NCI-H345 (cell line): ENCODE measurements at places on chromosomes 1 and 21.

- no peak for DNase-seq
These were observed 17.4 kb downstream of the WDR4 start for GRCh38 chr21:42861848-42862400.

- DNase-seq: no peak
These were observed 20.5 kb downstream of the FCRL4 start for GRCh38 chr1:157577420-157577819.

GRCh38 chr21:37074197-37074510, 1.1 kb downstream of the TTC3 start:
- peak; percentile 56 for DNase-seq

GRCh38 chr1:153956997-153957715, 1.3 kb downstream of the CRTC2 start:
- DNase-seq: no peak

DNA sequence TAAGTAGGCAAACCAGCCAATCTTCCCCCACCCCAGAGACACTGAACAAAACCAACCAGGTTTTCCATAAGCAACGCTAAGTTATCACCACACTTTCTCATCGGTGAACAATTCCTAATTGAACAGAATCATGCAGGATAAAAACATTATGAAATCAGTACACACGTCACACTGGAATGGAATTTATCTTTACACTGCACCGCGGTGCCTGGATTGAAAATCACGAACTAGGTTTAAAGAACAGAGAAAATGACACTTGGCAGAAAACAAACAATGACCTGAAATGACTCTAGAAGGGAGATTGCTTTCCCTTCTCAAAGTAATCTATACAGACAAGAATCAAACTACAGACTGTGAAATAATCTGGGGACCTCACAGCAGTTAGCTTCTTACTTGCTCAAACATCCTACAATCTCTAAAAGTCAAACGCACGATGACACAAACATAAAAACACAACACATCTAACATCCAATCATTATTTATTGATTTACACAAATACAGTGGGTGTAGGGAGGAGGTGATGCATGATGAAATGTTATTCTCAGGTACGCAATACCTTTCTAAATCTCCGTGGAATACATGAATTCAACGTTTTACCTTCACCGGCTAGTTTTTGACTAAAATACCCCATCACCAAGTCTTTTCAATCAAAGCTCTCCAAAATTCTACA, 1.9 kb downstream of the EIF4G3 start:
- no peak for DNase-seq

- no peak for DNase-seq
These were observed 1212.3 kb upstream of the NCAM2 start for GRCh38 chr21:19785941-19786340.

GRCh38 chr1:205939690-205940330, 3.4 kb downstream of the SLC26A9 start:
- peak; percentile 93 for DNase-seq

DNA sequence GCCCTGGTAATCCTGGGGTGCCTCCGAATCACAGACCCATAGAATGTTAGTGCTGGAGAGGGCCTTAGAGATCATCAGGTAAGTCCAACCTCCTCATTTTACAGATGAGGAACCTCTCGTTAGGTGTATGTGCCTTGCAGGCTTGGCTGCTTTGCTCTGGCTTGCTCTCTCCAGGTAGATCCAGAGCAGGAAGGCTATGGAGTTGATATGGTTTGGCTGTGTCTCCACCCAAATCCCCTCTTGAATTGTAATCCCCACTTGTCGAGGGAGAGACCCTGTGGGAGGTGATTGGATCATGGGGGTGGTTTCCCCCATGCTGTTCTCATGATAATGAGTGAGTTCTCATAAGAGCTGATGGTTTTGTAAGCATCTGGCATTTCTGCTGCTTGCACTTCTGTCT, 186.0 kb upstream of the PLXNA2 start:
- no peak for DNase-seq

DNA sequence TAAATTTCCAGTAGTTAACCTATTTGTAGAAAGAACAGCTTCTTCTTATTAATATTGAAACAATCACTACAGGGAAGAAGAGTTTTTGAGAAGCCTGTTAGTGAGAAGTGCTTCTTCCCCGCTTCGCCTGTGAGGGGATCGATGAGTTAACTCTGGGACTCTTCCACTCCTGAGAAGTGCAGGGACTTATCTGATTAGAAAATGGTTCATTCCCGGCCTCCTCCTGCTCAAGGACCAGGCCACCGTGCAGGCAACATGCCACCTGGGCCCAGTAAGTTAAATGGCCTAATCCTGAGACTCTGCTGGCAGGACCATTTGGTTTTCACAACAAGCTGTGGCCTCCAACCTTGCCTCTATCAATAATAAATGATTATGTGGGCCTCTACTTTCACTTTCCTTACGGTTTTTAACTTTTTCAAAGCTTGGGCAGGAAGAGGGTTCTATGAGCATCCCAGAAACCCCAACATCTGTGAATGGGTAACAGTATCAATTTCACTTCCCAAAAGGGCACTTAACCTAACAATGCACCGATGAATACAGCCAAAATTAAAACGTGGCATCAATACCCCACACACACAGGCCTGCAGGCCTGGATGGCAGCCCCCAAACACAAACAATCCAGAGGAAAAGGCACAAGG, 33.1 kb downstream of the SIPA1L2 start:
- DNase-seq: no peak

DNA sequence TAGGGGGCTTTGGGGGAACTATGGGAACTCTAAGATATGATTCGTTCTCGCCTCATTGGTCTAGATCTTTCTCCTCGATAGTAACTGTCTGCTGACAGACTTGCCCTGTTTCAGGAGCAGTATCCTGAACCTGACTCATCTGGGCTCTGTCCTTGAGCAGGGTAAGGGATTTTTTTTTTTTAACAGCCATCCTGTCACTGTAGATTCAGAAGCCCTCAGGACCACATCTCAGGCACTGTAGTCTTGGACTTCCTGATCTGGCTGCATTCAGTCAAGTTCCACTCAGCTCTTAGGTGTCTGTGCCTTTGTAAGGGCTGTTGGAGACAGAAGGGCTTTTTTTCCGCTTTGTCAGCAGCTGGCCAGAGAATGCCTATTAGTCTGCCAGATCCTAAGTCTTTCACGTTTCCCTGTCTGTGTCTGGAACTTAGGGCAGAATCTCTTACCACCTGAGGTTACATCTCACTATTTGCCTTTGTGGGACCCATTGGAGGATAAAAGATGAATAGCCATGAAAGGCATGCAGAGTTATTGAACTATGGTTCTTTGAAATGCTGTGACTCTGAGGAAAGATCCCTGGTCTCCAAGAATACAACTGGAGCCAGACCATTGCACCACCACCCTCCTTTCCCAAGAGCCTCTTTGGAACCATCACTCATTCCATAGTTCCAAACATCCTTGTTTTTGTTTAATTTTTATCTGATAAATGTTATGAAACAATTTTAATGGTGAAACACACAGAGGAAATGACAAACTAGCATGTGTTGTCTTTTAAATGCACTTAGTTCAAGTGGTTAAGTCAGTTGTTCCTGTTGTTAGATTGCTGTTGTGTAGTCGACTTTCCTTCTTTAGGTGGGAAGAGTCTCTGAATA, 49.7 kb upstream of the MACF1 start:
- no peak for DNase-seq

GRCh38 chr1:59393211-59394180, 96.6 kb downstream of the FGGY start:
- no peak for DNase-seq

DNA sequence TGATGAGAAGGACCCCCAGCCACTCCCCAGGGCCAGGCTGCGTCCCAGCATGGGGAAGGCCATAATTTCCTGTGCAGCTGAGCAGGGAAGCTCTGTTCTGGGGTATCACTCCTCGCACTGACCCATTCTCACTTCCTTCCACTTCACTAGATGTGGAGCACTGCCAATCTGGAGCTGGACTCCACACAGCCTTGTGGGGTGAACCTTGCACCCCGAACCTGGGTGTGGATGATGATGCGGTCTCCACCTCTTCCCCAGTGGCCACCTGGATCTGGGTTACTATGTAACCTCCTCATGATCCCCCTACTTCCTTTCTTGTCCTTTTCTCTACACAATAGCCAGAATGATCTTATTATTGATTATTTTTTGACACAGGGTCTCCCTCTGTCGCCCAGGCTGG, 36.7 kb downstream of the CTNNBIP1 start:
- no peak for DNase-seq

DNA sequence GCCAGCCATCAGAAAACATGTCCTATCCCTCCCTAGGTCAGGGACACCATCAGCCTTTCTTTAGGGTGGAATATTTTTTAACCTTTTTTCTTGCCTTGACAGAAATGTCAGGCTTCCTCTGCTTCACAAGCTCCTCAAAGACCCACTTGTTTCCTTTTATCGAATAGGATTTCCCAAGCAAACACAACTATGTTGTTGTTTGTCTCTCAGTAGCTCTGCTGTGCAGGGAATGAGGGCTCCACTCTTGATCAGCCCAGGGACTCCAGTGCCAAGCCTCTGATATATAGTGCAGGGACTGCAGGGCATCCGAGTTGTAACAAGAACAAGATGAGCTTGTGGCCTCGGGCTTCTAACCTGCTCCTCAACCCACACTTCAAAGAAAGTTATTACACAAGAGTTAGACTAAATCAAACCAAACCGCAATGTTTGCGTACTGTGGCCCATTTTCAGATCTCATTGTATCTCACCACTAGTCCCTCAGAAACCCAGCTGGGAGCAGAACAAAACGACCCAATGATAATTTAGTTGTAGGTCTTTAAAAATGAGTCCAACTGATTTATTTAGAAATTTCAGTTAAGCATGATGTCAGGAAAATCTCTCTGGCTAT, 108.1 kb downstream of the ATG4C start:
- DNase-seq: no peak

DNA sequence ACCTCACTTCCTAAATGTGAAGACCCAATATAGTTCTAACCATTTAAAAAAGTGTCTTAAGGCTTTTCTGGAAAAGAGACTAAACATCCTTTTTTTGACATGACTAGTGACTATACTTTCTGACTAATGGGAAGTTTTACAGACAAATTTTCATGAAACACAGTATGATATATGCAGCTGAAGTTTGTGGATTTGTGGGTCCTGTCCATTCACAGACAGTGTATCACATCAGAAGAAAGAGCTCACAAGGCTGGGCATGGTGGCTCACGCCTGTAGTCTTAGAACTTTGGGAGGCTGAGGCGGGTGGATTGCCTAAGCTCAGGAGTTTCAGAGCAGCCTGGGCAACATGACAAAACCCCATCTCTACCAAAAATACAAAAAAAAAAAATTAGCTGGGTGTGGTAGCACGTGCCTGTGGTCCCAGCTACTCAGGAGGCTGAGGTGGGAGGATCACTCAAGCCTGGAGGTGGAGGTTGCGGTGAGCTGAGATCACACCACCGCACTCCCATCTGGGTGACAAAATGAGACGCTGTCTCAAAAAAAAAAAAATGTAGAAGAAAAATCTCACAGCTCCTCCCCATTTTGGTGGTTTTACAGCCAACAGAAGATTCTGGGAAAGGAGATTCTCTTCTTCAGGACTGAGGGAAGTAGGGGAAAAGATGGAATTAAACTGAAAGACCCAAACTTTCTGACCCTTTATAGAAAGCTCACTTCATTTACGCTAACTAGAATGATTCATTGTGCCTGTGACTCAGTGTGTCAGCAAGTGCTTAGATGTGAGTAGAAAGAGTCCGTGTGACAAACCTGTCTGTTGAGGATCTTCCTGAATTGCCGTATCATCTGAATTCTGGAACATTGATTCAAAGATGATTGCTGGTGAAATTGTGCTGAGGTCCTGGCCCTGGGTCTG, 15.2 kb upstream of the YRDC start:
- DNase-seq: no peak

- DNase-seq: no peak
These were observed 2.1 kb downstream of the KAZN start for GRCh38 chr1:14600405-14601112.

- DNase-seq: no peak
These were observed 30.0 kb downstream of the ADAMTS1 start for GRCh38 chr21:26815197-26815596.

- DNase-seq: no peak
These were observed 95.6 kb downstream of the SIK1 start for GRCh38 chr21:43331111-43331961.

- DNase-seq: peak; percentile 71
These were observed 73.3 kb downstream of the MRPL37 start for GRCh38 chr1:54273092-54273794.

GRCh38 chr1:229164836-229165735, 105.8 kb upstream of the RAB4A start:
- no peak for DNase-seq

GRCh38 chr1:234861761-234862160, 251.8 kb upstream of the IRF2BP2 start:
- no peak for DNase-seq

DNA sequence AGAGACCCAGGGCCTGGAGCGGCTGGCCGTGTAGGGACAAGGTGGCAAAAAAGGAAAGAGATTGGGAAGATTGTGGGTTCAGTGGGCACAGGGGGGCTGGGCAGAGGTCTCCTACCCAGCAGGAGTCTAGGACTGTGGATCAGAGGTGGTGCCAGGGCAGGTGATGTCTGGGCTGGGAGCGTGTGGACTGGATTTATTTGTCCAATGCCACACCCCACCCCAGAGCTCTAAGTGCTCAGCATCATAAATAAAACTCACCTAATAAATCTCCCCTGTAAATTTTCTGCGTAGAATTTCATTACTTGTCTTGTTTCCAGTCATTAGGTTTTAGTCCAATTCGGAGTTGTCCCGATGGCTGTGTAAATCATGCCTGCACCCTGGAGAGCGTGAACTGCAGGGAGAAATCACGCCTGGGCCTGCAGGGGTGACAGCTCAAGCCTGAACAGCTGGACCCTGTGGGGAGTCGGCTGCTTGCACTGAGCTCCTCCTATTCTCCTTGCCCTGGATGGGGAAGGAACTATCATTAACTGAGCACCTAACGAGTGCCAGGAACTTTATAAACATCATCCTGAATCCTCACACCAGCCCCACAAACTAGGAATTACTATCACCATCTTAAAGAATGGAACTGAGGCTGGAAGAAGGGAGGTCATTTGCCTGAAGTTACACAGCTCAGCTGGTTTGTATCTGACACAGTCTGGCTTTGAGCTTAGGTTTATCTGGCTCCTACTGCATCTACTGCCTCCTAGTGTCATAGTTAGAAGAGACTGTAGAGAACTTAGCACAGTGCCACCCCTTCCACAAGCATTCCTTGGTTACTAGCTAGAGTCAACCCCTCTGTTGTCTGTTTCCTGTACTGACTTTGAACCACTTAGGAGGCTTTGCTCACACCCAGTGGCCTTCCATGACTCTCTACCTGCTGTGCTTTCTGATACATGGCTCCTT, 25.0 kb upstream of the POU3F1 start:
- no peak for DNase-seq

DNA sequence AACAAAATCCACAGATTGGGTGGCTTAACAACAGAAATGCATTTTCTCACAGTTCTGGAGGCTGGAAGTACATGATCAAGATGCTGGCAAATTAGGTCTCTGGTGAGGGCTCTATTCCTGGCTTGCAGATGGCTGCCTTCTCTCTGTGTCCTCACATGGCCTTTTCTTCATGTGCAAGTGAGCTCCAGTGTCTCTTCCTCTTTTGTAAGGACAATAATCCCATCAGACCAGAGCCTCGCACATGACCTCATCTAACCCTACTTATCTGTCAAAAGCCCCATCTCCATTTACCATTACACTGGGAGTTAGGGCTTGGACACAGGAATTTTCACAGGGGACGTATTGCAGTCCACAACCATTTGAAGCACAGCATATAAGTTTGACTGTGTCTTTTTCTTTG, 181.6 kb downstream of the NEGR1 start:
- no peak for DNase-seq

GRCh38 chr21:24939291-24939690, 668.0 kb downstream of the MRPL39 start:
- peak; percentile 73 for DNase-seq

GRCh38 chr1:177857285-177857684, 112.6 kb downstream of the SEC16B start:
- DNase-seq: peak; percentile 69
